Mesothelial cell of epicardium (in vitro differentiated cells): ENCODE measurements at places on chromosomes 7 and 10. TPM values are rescaled to one million over a fixed set of nuclear protein-coding genes. Genes with fewer than 3 reads are reported as not detected.

The SCRN1 gene
- total RNA-seq = 81.3 to 86.4 TPM (median 85.0 TPM) in 3 replicates

DNA sequence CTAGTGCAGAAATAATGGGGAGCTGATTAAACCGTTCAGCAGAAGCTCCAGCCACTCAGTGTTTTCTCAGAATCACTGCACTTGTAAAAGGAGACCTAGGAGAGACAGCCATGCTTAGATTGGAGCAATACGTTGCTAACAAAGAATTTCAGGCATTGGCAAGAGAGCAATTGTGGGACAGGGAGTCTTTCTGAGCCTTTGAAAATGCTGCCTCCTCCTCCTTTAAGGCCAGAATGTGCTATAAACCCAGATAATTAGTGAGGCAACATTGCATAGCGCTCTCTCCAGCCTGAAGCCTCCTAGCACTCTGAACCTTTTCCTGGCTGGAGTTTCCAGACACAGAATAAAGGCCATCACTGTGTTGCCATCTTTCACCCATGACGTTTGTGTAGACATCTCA is 18.5 kb upstream of the PTPRN2 start:
- H3K27ac ChIP-seq = no peak overlapping the region
- peaks cover 4% of the 10 kb centered on the region for H3K36me3 ChIP-seq
- H3K4me3 ChIP-seq = no peak overlapping the region
- no peaks in the 10 kb centered on the region for H3K4me1 ChIP-seq
- no peaks in the 10 kb centered on the region for H3K27me3 ChIP-seq
- DNase-seq = no peak

The AGAP9 gene
- 21.7 to 24.0 TPM (median 22.2 TPM) in 3 replicates for total RNA-seq

DNA sequence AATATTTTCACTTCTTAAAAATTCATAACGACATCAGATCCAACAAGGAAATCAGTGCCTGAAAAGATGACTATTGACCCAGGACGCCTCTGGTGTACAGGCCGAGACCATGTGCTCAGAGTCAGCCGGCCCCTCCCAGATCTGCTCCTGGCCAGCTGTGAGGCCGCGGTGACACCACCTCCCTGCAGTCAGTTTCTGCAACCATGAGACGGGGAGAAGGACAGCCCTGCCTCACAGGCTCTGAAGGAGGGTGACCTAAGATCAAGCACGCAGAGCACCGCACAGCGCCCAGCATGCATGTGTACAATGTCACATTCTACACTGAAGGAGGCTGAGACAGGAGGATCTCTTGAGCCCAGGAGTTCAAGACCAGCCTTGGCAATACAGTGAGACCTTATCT is 2.6 kb upstream of the GPER1 start:
- H3K27ac ChIP-seq = no peak overlapping the region
- peaks cover 1% of the 10 kb centered on the region for H3K36me3 ChIP-seq
- peaks cover 46% of the 10 kb centered on the region for H3K4me1 ChIP-seq
